ENCODE measurements at places on chromosomes 16 and 17.

- DNase-seq: peak; percentile 46
- no peak overlapping the region for H3K4me3 ChIP-seq
- H3K4me1 ChIP-seq: peaks cover 3% of the 10 kb centered on the region
- H3K36me3 ChIP-seq: peaks cover 3% of the 10 kb centered on the region
- H3K27me3 ChIP-seq: no peaks in the 10 kb centered on the region
Measured at GRCh38 chr17:32588982-32589381, 102.2 kb downstream of the CDK5R1 start.

DNA sequence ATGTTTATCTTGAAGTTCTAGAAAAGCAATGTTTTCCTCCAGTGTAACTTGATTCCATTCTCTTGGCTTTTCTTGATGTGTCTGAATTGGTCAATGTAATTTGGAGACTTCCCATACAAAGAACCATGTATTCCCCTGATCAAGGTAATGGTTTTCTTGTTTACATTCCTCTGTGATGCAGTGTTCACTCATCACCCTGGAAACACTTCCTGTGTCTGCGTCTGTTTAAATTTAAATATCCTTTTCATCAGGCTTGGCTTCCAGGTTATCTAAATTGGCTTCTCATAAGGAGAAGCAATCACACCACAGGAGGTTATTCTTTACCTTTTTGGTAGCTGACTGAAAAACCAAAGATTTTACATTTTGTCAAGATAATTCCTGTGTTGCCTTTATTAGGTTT is 237.3 kb upstream of the WSCD1 start:
- 0 out of 2 replicates have a peak, but pooled peaks cover 4% of the 10 kb centered on the region for H3K36me3 ChIP-seq
- DNase-seq: no peak
- H3K27me3 ChIP-seq: no peaks in the 10 kb centered on the region
- H3K27ac ChIP-seq: peak overlapping the region; percentile 98
- peak overlapping the region; percentile 32 for H3K4me3 ChIP-seq

- H3K4me3 ChIP-seq: no peak overlapping the region
- peaks cover 5% of the 10 kb centered on the region for H3K27me3 ChIP-seq
- H3K27ac ChIP-seq: no peak overlapping the region
Measured at GRCh38 chr16:54381601-54382313, 95.2 kb upstream of the IRX3 start.

DNA sequence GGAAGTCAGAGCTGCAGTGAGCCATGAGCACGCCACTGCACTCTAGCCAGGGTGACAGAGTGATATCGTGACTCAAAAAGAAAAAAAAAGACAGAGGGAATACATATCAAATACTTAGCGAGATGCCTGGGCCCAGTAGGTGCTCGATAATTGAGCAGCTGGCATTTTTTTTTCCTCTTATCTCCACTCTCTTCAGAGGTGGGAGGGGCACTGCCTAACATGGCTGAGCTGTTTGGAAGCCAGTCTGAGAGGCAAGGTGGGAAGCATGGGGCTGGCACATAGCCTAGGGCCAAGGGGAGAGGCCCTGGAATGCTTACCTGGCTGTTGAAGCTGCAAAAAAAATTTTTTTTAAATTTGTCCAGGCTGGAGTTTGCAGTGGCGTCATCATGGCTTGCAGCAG is 38.4 kb downstream of the HIC1 start:
- H3K36me3 ChIP-seq: no peaks in the 10 kb centered on the region
- no peak overlapping the region for H3K27ac ChIP-seq
- peaks cover 45% of the 10 kb centered on the region for H3K4me1 ChIP-seq
- H3K4me3 ChIP-seq: no peak overlapping the region

DNA sequence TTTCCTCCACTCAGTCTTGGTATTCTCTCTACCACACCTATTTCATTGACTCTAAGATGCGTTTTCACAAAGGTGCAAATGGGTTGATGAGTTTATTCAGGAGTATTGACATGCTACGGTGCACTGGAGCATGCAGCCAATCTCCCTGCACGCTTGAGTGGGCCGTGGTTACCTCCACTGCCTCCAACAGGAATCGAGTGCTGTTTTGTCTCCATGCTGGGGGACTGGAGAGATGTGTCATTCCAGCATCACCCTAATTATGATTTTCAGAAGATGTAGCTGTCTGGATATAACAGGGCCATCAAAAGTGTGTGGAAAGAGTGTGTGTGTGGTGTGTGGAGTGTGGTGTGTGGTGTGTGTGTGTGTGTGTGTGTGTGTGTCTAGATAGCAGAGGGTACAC is 351.6 kb upstream of the ZFHX3 start:
- peaks cover 17% of the 10 kb centered on the region for H3K4me1 ChIP-seq
- no peaks in the 10 kb centered on the region for H3K36me3 ChIP-seq
- DNase-seq: no peak
- no peaks in the 10 kb centered on the region for H3K27me3 ChIP-seq
- no peak overlapping the region for H3K4me3 ChIP-seq

DNA sequence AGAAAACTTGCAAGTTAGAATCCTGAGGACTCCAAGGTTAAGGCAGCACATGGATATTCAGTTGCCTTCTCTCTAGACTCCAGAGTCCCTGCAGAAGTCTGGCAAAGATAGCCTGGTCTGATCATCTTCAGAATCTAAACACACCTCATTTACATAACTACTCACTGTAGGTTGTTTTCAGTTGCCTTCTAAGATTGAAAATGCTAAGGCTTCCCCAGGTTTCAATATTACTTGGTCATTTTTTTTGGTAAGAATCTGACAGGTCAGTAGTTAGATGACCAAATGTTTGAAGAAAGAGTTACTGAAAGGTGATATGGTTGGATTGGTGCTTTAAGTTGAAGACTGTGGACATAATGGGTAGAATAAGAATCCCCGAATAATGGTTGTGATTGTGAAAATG is 205.4 kb upstream of the KCNJ16 start:
- no peak for DNase-seq
- no peak overlapping the region for H3K27ac ChIP-seq
- no peak overlapping the region for H3K4me3 ChIP-seq

DNA sequence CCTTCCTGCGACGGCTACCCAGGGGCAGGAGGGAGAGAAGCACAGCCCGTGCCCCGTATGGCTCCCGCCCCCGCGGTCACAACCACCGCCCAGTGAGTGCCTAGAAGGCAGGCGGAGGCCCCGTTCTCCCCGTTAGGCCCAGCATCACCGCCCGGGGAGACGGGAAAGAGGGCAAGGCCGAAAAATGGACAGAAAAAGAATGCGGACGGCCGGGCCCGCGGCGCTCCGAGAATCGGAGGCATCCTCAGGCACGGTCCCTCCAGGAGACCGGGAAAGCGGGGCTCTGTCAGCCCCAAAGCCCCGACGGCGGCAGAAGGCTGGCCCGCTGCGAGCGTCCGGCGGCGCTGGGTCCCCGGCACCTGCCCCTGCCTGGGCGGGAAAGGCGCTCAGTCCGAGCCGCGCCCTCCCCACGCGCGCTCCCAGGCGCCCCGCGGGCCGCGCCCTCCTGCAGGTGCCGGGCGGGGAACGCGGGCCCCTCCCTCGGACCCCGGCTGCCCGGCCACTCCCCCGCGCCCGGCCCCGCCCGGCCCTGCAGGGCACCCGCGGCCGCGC is 407 bp downstream of the MCRIP1 start:
- H3K36me3 ChIP-seq: no peaks in the 10 kb centered on the region
- peak overlapping the region; percentile 90 for H3K4me3 ChIP-seq
- DNase-seq: peak; percentile 40
- no peaks in the 10 kb centered on the region for H3K27me3 ChIP-seq
- 0 out of 2 replicates have a peak overlapping the region, but pooled peaks have one; percentile 45 for H3K27ac ChIP-seq
- peaks cover 12% of the 10 kb centered on the region for H3K4me1 ChIP-seq

DNA sequence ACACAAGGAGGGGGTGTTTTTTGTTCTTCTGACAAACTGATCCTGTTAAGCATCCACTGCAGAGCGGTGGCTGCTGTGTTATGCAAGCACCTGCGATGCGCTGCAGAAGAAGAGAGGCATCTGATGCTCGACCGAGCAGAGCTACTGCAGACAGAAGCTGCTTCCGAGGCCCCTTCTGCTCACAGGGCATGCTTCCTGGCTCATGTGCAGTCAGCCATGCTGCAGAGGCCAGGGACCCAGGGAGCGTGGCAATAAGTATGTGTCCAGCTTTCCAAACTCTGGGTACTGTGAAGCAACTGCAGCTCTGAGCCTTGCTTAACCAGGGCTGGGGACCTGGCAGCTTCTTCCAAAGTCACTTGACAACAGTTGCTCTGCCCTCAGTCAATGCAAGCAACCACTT is 448.6 kb upstream of the RBFOX1 start:
- no peak overlapping the region for H3K27ac ChIP-seq
- DNase-seq: no peak
- no peak overlapping the region for H3K4me3 ChIP-seq
- peaks cover 72% of the 10 kb centered on the region for H3K36me3 ChIP-seq
- 0 out of 2 replicates have a peak, but pooled peaks cover 6% of the 10 kb centered on the region for H3K27me3 ChIP-seq

GRCh38 chr16:2286550-2286949 is 18.6 kb upstream of the RNPS1 start:
- no peaks in the 10 kb centered on the region for H3K4me1 ChIP-seq
- no peak for DNase-seq
- no peaks in the 10 kb centered on the region for H3K27me3 ChIP-seq
- H3K27ac ChIP-seq: no peak overlapping the region
- no peak overlapping the region for H3K4me3 ChIP-seq

DNA sequence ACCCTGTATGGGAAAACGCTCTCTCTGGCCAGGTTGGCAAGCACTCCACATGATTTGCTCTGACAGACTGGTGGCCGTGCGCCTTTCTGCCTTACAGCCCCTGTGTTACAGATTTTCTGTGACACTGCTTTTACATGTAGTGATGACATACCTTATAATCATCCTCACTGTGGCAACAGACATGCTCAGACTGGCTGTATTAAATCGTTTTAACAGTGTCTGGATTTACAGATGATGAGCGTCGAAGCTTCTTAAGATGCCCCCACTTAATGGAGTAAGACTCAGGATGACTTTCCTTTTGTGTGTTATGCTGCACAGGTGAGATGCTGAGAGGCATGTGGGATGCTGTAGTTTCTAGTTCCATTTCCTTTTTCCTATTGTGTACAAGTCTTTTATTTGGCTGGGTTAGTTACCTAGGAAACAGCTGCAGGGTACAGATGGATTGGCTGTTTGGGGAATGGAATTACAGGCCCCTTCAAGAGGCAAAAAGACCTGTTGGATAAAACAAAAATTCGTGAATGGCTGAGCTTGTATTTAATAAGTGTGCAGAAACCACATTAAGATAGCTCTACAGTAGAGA is 20.9 kb upstream of the VWA3A start:
- DNase-seq: no peak
- no peak overlapping the region for H3K27ac ChIP-seq
- H3K27me3 ChIP-seq: no peaks in the 10 kb centered on the region
- H3K36me3 ChIP-seq: peaks cover 10% of the 10 kb centered on the region

- H3K4me3 ChIP-seq: no peak overlapping the region
- H3K4me1 ChIP-seq: peaks cover 9% of the 10 kb centered on the region
- H3K27me3 ChIP-seq: no peaks in the 10 kb centered on the region
- 0 out of 2 replicates have a peak overlapping the region, but pooled peaks have one; percentile 24 for H3K27ac ChIP-seq
Measured at GRCh38 chr16:19757762-19758595, 39.9 kb downstream of the IQCK start.

GRCh38 chr16:80362816-80363215 is 178.0 kb upstream of the DYNLRB2 start:
- DNase-seq: no peak
- H3K4me1 ChIP-seq: 0 out of 2 replicates have a peak, but pooled peaks cover 1% of the 10 kb centered on the region
- H3K4me3 ChIP-seq: no peak overlapping the region
- H3K36me3 ChIP-seq: no peaks in the 10 kb centered on the region
- no peak overlapping the region for H3K27ac ChIP-seq
- no peaks in the 10 kb centered on the region for H3K27me3 ChIP-seq

GRCh38 chr17:27985306-27985705 is 57.2 kb upstream of the NLK start:
- H3K27me3 ChIP-seq: peaks cover 10% of the 10 kb centered on the region
- H3K36me3 ChIP-seq: no peaks in the 10 kb centered on the region
- H3K27ac ChIP-seq: no peak overlapping the region
- H3K4me3 ChIP-seq: no peak overlapping the region

GRCh38 chr16:24580665-24581064 is 41.3 kb downstream of the RBBP6 start:
- H3K27ac ChIP-seq: no peak overlapping the region
- H3K4me3 ChIP-seq: no peak overlapping the region
- no peaks in the 10 kb centered on the region for H3K27me3 ChIP-seq
- peaks cover 3% of the 10 kb centered on the region for H3K4me1 ChIP-seq

DNA sequence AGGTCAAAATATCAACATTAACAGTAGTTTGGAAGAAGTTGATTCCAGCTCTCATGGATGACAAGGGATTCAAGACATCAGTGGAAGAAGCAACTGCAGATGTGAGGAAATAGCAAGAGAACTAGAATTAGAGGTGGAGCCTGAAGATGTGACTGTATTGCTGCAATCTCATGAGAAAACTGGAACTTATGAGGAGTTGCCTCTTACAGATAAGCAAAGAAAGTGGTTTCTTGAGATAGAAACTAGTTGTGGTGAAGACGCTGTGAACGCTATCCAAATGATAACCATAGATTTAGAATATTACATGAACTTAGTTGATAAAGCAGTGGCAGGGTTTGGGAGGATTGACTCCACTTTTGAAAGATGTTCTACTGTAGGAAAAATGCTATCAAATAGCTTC is 67.8 kb downstream of the GOSR1 start:
- H3K4me3 ChIP-seq: no peak overlapping the region
- H3K27ac ChIP-seq: no peak overlapping the region
- no peaks in the 10 kb centered on the region for H3K27me3 ChIP-seq
- H3K36me3 ChIP-seq: no peaks in the 10 kb centered on the region
- no peak for DNase-seq
- 0 out of 2 replicates have a peak, but pooled peaks cover 3% of the 10 kb centered on the region for H3K4me1 ChIP-seq

DNA sequence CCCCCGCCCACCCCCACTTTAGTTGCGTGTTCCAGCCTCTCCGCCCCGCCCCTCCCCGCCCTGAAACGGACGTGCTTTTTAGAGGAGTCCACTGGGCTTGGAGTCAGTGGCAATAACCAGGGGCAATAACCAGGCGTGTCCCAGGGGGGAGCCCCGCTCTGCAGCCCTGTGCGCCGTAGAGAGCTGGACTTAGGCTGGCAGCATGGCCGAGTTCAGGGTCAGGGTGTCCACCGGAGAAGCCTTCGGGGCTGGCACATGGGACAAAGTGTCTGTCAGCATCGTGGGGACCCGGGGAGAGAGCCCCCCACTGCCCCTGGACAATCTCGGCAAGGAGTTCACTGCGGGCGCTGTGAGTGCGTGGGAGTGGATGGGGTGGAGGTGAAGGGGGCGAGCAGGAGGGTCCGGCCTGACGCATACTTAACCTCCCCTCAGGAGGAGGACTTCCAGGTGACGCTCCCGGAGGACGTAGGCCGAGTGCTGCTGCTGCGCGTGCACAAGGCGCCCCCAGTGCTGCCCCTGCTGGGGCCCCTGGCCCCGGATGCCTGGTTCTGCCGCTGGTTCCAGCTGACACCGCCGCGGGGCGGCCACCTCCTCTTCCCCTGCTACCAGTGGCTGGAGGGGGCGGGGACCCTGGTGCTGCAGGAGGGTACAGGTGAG is at the start of gene ALOX15B:
ALOX15B (plus strand) TSS at position 106 of the 657 bp plus-strand sequence; CDS start at position 203, 97 bp downstream.
- peak; percentile 70 for DNase-seq
- H3K4me1 ChIP-seq: peaks cover 19% of the 10 kb centered on the region
- H3K27me3 ChIP-seq: peaks cover 14% of the 10 kb centered on the region
- peak within 1 kb of the TSS; percentile 63 for H3K4me3 ChIP-seq
